ENCODE measurements at places on chromosomes 16 and 17.

DNA sequence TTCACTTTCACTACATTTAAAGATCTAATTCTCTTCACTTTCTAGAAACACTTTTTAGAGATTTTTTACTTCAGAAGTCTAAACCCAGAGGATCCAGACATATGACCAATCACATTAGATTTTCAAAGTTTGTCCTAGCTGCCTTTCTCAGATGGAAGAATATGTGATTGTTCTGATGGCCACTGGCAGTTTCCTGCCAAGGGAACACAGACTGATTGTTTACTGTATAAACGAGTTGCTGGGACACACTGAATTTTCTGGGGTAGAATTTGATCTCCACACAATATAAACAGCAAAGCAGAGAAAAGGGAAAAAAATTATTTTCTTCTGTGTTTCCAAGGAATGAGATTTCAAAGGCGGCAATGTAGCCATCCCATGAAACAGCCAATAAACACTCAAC, 480.0 kb downstream of the TOX3 start:
- DNase-seq, result no peak

GRCh38 chr16:77227745-77228144, 28.5 kb downstream of the SYCE1L start:
- DNase-seq, result no peak

DNA sequence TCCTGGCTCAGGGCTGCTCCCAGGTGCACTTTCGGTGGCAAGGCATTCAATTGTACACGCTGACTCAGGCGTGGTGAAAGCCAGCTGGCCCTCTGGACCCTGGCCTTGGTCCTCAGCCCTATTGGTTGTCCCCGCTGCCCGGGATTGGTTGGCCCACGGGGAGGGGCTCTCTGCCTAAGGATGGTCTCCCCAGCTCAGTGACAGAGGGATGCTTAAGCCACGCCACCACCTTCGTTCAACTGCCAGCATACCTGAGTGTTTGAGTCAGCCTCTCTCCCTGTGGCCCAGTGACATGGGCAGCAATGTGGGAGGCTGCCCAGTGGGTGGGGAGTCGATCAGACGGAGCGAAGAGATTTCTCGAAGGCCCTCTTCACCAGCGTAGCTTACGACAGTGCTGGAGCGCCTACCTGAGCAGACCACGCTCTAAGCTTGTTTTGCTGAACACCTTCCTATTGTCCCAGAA, 30.3 kb downstream of the IRF8 start:
- no peak for DNase-seq

DNA sequence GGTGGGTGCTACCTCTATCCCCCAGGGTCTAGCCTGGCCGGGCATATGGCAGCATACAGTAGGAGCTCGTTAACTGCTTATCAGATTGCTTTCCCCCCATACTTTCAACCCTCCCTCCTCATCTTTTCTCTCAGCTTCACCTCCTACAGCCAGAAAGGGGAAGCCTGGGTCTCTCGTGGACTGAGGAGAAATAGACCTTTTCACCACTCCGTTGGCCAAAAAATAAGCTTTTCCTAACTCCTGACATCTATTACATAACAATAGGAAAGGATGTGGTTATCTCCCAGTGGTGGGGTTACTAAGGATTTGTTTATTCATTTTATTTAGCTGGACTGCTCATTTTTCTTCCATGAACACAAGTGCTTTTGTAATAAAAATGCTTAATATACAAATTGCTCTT, 9.0 kb upstream of the CXCL16 start:
- DNase-seq, result peak; percentile 72

DNA sequence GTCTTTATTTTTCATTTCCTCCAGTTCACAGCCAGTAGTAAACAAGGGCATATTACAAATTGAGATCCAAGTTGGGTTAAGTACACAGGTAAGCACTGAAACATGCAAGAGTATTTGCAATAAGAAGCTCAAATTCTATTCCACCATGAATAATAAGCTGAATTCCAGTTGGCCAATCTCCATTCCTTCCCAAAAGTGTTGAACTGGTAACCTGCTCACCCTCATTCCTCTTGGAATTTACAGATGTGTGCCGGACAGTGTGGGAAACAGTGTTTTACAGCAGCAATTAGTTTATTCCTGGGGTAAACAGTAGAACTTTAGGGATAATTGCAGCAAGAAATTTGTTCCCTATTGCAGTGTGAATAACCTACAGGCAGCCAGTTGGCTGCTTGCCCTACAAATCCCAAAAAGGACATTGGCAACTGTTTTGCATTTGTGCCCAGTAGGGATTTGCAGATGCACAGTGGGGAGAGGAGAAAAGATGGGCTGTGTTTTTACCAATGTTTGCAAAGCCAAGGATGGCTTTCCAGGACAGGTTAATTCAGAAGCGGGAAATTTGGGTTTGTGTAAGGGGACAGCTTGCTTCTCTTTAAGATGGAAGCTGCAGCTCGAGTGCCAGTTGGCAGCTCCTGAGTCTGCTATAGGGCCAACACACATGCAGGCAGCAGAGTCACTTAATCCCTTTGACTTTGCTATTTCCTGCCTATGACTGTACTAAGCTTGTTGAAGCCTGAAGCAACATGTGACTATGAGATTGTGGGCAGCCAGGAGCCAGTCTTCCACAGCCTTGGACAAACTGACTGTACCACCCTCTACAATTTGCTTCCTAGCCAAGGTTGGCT, 318.9 kb downstream of the MAP2K6 start:
- no peak for DNase-seq

Measured in inflammatory macrophage treated with lipopolysaccharide for 4 hours (primary cell).